Lung (tissue), 17 donors: ENCODE measurements at places on chromosomes 1 and 21. TPM values are rescaled to one million over a fixed set of nuclear protein-coding genes. Genes with fewer than 3 reads are reported as not detected.

DNA sequence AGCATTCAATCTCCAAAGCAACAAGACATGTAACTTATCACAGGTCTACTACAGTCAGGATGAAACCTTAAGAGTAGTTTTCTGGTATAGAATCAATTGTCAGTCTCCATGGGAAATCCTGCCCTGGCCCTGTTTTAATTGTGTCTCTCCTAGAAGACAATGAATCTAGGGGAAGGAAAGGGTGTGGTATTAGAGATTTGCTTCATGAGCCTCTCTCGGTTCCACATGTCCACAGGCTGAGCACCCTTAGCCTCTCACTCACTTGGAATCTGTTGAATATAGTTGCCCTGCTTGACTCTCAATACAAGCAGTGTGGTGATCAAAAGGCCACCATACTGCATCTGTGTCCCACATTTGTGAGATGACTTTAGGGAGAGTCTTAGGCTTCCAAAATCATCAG is 17.7 kb downstream of the SPATA46 start:
- peaks cover 3% of the 10 kb centered on the region for H3K36me3 ChIP-seq
- no peak overlapping the region for H3K4me3 ChIP-seq
- DNase-seq, result no peak
- no peaks in the 10 kb centered on the region for H3K27me3 ChIP-seq
- H3K27ac ChIP-seq, result no peak overlapping the region

DNA sequence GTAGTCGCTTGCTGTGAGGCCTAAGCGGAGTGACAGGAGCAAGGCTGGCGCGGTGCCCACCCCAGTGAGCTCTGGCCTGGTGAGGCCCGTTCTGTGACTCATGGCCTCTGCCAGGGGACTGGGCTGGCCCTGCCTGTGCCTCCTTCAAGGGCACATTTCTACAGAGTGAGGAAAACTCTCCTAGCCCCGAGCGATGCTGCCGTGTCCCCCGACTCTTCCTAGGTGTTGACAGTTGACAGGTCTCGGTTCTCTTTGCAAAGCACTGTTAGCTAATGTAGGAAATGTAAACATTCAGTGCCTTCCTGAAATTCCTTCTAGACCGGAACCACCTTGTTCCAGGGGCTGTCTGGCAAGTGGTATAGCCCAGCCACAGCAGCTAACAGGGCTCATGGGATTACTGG is 43.9 kb downstream of the ABCG1 start:
- no peak for DNase-seq
- peak overlapping the region; percentile 13 for H3K27ac ChIP-seq
- no peak overlapping the region for H3K4me3 ChIP-seq
- H3K27me3 ChIP-seq, result no peaks in the 10 kb centered on the region
- H3K36me3 ChIP-seq, result no peaks in the 10 kb centered on the region
- H3K4me1 ChIP-seq, result peaks cover 24% of the 10 kb centered on the region

GRCh38 chr1:232316864-232317263 is 313.1 kb downstream of the SIPA1L2 start:
- H3K4me1 ChIP-seq, result no peaks in the 10 kb centered on the region
- no peak for DNase-seq
- no peaks in the 10 kb centered on the region for H3K27me3 ChIP-seq
- no peak overlapping the region for H3K4me3 ChIP-seq

DNA sequence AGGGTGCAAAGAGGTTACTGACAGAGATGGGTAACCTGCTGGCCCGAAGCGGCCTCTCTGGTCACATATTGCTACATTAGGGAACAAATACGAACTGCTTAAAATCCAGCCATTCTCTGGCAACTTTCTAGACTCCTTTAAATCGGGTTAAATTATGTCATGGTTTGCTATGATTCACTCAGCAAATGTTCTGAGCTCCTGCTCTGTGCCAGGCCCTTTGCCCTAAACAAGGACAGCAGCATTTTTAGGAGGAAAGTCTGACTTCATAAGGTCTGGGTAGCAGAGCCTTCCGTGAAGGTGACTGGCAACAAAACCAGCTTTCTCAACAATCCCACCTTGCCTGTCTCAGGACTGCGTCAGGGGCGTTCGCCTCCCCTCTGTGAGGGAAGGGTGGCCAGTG is 15.4 kb downstream of the ZP4 start:
- H3K27me3 ChIP-seq, result no peaks in the 10 kb centered on the region
- H3K36me3 ChIP-seq, result no peaks in the 10 kb centered on the region
- no peak for DNase-seq
- H3K4me1 ChIP-seq, result no peaks in the 10 kb centered on the region
- H3K4me3 ChIP-seq, result no peak overlapping the region

The IGSF3 gene
- 48.5 TPM for total RNA-seq

The SPRR2A gene
- total RNA-seq, result not detected

GRCh38 chr1:184479435-184480167 is 92.8 kb downstream of the C1orf21 start:
- no peak overlapping the region for H3K4me3 ChIP-seq
- no peak for DNase-seq
- peaks cover 35% of the 10 kb centered on the region for H3K4me1 ChIP-seq
- H3K36me3 ChIP-seq, result no peaks in the 10 kb centered on the region
- no peaks in the 10 kb centered on the region for H3K27me3 ChIP-seq

The NBPF8 gene
- total RNA-seq, result 17.2 TPM

GRCh38 chr1:92509619-92510018 is 22.9 kb upstream of the GFI1 start:
- no peak for DNase-seq
- no peaks in the 10 kb centered on the region for H3K27me3 ChIP-seq
- no peaks in the 10 kb centered on the region for H3K4me1 ChIP-seq
- no peak overlapping the region for H3K27ac ChIP-seq
- H3K36me3 ChIP-seq, result no peaks in the 10 kb centered on the region

The RIPPLY3 gene
- total RNA-seq, result 0.18 TPM

DNA sequence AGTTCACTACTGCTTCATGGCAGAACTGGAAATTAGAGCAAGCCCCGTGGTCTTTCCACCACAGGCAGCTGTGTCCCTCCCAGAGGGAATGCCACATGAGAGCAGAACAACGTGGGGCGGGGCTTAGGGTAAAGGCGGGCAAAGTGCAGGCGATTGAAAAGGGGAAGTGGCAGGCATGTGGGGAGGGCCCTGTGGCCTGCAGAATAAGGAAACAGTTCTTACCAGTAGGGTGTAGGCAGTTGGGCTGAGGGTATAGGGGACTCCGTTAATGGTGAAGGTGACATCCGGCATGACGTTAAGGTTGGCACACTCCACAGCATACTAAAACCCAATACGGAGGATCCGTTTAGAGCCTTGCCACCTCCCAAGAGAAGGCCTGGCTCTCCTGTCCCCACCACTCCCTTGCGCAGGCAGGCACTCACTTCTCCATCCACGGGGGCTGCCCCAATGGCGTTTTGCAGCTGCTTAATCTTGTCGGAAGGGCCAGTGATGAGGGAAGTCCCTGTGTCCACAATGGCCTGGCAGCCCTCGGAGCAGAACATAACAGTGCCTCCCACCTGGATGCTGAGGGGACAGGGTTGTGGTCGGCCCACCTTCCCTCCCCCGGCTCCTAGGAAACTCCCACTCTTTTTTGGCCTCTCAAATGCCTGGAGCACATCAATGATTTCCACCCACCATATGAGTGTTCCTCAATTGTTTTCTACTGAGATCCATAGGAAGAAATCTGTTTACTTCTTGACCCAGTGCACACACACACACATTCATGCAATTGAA is 9.1 kb upstream of the RAB7B start:
- DNase-seq, result peak; percentile 39
- H3K4me3 ChIP-seq, result no peak overlapping the region
- no peaks in the 10 kb centered on the region for H3K27me3 ChIP-seq
- H3K4me1 ChIP-seq, result no peaks in the 10 kb centered on the region
